Activated CD8-positive, alpha-beta memory T cell treated with anti-CD3 and anti-CD28 coated beads, Interleukin-2, amount 50 U/mL, for 4 hours (primary cell): ENCODE measurements at places on chromosomes 6 and 20.

DNA sequence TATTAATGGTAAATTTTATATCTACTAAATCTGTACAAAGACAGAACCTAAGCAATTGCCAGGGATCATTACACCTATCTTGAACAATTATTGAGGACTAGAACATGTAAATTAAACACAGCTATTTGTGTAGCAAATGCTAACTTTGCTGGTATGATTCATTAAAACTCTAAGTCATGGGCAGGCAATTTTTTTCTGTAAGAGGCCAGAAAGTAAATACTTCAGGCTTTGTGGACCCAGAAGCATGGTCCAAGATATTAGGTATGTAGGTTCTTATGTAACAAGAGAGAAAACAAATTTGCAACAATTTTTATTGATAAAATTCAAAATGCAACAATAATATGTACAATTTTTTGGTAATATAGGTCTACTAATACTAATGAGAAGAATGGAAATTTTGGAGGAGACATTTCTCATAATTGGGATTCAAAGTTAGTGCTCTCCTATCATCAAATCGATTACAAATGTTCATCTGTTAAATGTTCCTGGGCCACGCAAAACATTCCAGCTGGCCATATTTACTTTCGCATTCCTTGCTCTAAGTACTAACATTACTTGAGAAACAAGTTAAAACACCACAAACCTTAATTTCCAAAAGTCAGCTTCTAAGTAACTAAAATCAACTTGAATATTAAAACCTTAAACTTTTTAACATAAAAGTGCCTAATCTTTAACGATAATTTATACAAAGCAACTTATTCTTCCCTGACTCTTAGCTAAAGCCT is 4.3 kb downstream of the TMEM30A start:
- no peak for DNase-seq

- DNase-seq = no peak
These were observed 86.6 kb downstream of the SESN1 start for GRCh38 chr6:109008054-109008453.

DNA sequence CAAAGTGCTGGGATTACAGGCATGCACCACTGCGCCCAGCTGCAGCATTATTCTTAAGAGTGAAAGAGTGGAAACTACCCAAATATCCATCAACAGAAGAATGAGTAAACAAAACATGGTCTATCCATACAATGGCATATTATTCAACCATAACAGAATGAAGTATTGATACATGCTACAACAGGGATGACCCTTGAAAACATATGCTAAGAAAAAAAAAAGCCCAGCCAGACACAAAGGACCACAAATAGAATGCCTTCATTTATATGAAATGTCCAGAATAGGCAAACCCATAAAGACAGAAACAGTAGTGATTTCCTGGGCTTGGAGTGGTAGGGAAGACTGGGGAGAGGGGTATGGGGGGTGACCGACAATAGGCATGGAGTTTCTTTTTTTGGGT is 7.1 kb downstream of the TUBB2B start:
- no peak for DNase-seq

DNA sequence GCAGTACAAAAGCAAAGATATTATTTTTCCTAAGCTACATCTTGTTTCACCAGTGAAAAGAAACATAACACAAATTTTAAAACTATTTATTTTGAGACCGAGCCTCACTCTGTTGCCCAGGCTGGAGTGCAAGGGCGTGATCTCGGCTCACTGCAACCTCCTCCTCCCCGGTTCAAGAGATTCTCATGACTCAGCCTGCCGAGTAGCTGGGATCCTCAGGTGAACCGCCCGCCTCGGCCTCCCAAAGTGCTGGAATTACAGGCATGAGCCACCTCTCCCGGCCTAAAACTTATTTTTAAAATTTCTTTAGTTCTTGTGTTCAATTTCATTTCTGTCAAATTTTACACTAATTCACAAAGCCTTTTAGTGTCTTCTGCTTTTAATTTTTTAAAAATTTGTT is 5.9 kb downstream of the SRSF12 start:
- no peak for DNase-seq

GRCh38 chr6:84422380-84422968 is 195.0 kb upstream of the CEP162 start:
- DNase-seq = no peak

GRCh38 chr6:99589290-99589672 is 17.4 kb upstream of the PRDM13 start:
- no peak for DNase-seq

DNA sequence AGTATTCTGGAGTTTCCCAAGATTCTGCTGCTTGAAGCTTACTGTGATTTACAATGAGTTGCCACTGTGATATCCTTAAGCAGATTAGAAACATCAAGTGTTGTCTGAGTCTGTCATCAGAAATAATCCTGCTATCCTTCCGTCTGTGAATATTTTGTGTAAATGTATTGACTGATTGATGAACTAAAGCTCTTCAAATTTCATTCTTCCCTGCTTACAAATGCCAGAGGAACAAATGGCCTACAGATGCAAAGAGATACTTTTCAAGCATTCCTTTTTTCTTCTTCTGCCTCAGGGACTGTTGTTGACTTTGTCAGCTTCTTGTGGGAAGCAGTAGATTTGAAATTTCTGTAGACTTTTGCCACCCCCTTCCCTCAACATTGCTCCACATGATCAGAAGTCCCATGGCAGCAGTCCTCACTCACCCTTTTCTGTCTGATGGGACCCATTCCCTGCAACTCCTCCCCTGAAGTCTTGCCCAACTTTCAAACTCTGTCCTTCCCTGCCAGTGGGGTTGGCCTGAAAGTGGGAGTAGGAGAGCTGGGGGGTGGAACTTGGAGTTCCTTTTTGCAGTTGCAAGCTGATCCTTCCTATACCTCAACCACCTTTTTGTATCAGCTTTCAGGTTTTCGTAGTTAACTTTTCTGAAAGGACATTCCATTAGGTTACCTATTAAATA is 38.5 kb upstream of the MLIP start:
- no peak for DNase-seq

DNA sequence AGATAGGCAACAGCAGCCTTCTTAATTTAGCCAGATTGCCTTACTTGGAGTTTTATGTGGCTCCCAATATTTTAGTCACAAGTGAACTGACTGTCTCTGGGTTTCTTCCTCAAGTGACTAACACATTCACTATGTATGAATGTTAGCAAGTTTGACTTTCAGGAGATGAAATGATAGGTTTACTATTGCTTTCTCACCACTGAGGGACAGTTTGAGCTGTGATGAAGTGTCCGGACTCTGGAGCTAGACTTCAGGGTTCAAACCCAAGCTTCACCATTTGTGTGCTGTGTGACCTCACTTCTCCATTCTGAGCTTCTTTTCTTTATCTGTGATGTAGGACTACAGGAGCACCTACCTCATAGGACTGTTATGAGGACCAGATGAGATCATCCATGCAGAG is 8.2 kb downstream of the DHX35 start:
- no peak for DNase-seq

DNA sequence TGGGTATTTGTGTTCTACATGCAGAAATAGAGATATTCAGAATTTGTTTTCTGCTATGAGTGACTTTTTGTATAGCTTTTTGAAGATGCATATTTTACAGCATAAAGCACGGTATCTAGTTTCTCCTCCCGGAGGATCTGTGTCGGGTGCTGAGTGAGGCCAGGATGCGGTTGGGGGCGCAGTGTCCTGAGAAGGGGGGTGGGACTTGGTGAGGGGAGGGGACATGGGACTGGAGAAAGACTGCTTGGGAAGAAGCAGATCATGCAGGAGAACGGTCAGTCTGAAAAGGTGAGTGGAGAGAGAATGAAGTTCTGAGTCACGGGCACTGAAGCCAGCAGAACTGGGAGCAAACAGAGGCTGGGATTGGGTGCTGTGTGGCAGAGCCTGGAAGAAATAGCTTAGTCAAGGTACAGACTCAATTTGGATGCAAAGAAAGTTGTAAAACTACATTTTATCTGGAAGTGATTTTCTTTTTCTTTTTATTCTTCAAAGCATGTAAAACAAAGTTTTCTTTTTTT is 44.0 kb downstream of the STX11 start:
- DNase-seq = no peak

- no peak for DNase-seq
These were observed at the start of gene PTCHD4 for GRCh38 chr6:48111143-48111506. Gene PTCHD4, minus strand, starts transcription at chr6:48111197. Its CDS starts 42,240 bp downstream, at chr6:48068957.

DNA sequence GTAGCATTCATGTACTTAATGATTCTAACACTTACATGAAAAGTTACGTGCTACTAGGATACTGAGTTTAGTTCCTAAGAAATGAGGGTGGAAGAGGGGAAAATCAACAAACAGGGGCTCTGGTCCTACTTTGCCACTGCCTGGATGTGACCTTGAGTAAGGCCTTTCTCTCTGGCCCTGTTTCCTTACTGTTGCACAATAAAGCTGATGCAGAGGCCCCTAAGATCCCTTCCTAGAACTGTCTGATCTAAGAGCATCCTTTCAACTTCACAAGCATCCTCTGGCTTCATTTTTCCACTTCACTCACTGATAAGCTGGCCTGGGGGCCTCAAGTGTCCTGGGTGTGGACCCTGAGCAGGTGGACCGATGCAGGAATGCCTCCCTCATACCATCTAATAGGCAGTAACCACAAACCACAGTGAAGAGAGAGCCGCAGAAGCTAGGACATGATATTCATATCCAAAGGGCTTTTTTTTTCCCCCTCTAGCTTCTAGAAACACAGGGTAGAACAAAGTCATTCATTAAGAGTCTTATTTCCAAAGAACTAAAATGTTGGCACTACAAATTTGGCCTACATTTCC is 21.6 kb downstream of the FKBP1A start:
- DNase-seq = no peak

DNA sequence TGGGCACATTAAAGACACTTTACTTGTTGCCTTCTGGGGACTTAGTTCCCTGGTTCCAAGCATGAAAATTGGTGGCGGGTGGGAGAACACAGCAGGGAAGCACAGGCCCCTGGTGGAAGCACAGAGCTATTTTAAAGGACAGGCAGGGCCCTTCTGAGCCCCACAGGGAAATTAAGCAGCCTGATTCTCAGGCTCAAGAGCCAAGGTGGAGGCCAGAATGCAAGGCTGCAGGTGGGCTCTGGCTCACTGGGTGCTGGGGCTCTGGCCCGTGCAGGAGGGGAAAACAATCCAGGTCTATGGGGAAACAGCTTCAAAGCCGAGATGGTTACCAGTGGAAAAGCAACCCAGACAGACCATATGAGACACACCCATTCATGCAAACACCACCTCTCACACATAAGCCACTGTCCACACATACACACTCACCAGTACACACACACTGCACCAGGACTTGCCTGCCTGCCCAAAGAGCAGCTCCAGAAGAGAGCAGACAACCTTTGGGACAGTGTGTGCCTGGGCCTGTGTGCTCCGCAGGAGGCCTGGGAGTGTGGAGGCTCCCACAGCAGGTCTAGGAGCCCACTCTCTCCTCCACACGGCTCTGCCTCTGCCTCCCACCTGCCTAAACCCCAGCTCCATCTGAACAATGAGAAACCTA is 30.6 kb downstream of the TFEB start:
- no peak for DNase-seq

GRCh38 chr6:46052479-46052878 is 36.8 kb upstream of the CLIC5 start:
- DNase-seq = no peak

DNA sequence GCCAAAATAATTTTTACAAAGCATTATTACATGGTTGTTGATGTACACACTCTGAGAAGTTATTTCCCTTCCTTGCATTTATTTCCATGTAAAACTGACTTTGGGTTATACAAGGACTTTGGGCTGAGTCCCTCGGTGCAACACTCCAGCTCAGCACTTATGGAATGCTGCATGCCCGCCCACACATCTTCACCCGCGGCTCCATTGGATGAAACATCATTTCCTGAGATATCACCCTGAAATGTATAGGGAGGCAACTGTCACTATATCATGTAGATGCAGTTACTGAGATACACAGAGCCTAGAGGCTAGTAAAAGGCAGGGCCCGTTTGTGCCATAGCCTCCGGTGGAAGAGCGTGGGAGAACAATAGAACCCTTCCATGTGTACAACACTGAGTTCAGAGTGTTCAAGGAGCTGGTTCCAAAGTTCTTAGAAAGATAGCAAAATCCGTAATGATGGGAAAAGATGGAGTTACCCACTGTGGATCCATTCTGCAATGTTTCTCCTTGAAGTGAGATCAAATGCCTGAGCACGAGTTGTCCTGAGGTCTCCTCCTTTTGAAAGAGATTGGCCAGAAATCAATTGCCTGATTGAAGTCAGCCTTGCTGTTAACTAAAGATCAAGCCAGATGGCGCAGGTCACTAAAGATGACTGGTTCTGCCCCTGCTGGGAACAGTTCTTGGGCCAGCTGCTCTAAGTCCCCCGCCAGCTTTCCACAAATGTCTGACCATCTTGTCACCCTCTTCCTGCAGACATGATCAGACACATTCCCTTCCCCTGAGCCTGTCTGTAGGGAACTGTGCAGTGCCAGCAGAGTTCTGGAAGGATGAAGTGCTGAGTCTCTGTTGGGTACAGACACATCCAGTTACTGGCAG is 100.9 kb upstream of the IYD start:
- DNase-seq = no peak

DNA sequence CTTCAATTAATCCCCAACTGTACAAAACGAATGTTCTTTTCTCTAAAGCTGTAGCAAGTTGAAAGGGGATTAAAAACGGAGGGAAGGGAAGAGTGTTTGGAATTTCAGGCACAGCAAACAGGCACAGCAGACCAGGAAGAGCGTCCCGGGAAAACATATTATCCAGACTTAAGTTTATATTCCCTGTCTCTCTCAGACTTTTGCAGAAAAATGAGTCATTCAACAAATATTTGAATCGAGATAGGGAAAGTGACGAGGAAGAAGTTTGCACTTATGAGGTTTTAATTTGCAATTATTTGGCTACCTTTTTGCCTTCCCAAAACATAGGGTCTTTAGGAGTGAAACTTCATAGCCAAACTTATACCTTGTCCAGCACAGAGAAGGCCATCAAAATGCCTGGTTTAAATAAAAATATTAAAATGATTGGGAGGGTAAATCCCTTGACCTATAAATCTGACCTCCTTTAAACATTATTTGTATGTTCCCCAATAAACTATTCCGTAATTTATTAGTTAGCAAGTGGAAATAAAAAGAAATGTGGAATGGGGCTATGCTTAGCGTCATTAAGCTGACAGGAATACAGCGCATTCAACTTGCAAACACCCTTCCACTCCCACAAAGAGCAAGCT is 16.0 kb downstream of the HFE start:
- DNase-seq = no peak

- no peak for DNase-seq
These were observed 198.7 kb upstream of the RREB1 start for GRCh38 chr6:6909111-6909510.

- no peak for DNase-seq
These were observed 24.5 kb downstream of the TENT5A start for GRCh38 chr6:81727876-81728517.

- no peak for DNase-seq
These were observed 170.8 kb downstream of the SASH1 start for GRCh38 chr6:148513145-148514071.
